ENCODE measurements at places on chromosomes 2 and 18.

DNA sequence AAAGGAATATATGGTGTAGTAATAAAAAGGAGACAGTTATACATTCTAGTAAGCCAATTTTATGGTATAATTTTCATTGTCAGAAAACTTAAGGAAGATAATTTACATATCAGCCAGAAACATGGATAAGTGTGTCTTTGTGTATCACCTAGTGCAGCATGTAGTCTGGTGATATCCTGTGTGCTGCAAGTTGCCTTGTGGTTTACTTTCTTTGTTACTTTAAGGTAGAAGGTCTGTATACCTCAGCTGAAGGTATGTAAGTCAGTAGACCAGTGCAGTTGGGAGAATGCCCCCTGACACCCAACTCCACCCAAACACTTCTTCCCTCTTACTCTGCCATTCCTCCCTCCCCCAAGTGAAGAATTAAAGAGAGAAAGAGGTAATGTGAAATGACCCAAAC lies 11.0 kb downstream of the GORASP2 start:
- no peak for DNase-seq

- DNase-seq = no peak
These were observed 98.7 kb downstream of the TCF4 start for GRCh38 chr18:55489034-55489986.

GRCh38 chr18:78431606-78432005 lies 548.0 kb upstream of the SALL3 start:
- DNase-seq = no peak

- no peak for DNase-seq
These were observed 19.1 kb downstream of the SULT1C4 start for GRCh38 chr2:108396845-108397244.

DNA sequence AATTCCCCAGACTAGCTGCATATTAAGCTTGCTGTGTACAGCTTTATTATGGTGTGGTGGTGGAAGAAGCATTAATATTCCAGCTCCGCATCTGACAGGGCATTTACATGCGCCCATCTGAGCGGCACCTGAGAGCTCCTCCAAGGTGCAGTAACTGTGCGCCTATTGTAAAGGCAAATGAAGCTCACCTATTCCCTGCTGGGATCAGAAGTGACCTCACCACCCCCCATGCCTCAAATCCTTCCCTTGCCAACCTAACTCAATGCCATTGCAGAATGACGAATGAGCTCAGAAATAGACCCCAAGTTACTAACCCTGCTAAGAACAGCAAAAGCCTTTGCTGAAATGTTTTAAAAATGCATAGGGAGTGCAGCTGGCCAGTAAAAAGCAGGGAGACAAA lies 14.3 kb downstream of the BCL11A start:
- DNase-seq = no peak

DNA sequence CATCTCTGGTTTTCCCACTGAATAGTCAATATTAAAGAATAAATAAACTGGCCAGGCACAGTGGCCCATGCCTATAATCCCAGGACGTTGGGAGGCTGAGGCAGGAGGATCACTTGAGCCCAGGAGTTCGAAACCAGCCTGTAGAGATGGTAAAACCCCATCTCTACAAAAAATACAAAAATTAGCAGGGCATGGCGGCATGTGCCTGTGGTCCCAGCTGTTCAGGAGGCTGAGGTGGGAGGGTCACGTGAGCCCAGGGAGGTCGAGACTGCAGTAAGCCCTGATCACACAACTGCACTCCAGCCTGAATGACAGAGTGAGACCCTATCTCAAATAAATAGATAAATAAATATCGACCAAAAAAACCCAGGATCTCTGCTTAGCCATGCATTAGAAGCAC lies 50.2 kb upstream of the BIN1 start:
- no peak for DNase-seq

DNA sequence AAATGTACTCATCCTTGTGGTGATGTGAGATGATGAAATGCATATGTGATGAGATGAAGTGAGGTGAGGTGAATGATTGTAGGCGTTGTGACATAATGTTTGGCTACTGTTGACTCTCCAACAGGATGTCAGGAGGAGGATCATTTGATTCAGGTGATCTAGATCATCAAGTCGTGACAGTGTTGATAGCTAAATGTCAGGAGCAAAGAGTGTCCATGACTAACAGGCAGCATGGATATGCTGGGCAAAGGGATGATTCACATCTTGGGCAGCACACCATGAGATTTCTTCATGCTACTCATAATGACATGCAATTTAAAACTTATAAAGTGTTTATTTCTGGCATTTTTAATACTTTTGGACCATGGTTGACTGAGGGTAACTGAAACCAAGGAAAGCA lies 40.2 kb upstream of the UBXN4 start:
- no peak for DNase-seq

GRCh38 chr2:98498703-98499440 lies 54.2 kb downstream of the INPP4A start:
- no peak for DNase-seq

DNA sequence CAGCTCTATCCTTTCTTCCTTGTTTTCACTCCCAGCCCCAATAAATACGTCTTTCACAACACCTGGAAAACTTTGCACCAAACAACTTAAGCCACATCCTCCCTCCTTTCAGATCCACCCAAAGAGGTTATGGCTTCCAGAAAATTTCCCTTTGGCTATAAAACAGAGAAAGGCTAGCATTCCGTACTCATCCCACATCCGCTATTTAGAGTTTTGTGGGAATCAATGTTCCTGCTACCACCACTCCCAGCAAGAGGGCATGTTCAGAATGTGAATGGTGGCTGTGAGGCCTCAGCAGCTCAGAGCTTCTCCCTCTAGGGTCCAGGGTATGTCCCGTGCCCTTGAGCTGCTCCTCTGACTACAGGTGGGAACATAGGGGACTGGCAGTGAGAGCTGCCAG lies 214.6 kb downstream of the NCK2 start:
- DNase-seq = no peak

GRCh38 chr2:39121523-39122063 lies 742 bp upstream of the SOS1 start:
- DNase-seq = no peak

DNA sequence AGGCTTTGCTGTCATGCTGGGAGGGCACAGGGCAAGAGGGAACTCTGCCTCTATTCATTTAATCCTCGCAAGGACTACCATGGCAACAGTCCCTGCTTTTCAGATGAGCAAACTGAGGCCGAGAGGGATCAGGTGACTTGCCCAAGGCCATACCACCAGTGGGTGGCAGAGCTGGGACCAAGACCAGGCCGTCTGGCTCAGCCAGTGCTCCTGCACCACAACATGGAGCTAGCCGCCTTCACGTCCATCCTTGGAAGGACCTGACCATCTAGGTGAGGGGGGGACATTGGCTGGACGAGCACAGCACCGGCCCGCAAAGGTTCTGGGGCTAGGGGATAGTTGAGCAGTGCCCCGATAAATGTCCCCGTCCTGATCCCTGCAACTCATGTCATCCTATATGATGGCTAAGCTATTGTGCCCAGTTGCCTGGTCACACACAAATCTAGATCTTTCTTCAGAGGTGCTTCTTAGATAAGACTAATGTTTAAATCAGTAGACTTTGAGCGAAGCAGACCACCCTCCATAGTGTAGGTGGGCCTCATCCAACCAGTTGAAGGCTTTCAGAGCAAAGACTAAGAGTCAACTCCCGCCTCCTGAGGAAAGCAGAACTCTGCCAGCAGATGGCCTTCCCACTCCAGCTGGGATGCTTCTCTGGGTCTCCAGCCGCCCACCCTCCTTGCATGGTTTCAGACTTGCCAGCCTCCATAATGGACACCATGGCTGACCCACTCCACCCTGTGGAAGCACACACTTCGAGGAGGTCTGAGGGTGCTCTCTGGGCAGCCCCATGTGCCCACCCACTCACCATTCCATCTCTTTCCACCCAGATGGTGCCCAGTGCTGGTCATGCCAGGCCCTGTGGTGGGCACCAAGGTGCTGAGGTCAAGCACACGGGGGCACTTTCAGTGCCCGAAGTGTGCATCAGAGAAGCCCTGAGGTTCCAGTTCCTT lies 214.8 kb upstream of the RAB6C start:
- no peak for DNase-seq

DNA sequence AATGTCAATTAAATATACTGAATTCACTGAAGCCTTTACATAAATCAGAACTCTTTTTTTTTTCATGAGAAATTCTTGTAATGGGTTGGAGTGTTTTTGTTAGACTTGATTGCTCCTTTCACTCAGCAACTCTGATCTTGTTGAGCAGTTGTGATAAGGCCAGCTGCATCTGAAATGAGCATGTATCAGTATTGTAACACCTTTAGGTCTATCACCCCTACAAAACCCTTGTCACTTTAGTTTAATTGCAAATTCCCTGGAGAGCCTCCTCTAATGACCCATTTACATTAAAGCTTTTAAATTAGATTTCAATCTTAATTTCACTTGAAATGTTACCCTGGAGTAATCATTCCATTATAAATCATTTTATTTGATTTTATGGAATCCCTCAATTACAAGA lies 346.8 kb upstream of the TCF4 start:
- no peak for DNase-seq

DNA sequence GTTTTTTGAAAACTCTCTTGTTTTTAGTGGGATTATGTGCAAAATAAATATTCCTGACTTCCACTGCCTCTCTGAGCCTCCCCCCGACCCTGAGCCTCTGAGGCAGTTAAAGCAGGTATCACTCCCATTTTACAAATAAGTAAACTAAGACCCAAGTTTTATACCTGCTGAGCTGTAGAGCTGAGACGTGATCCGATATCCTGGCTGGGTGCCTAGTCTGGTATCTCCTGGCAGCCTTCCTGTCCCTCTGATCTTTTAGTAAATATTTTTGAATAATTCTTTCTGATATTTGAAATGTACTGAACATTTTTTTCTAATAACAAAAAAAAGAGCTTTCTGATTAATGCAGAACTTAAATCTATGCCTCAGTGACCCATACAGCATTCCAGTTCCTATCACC lies 108.3 kb upstream of the NOSTRIN start:
- no peak for DNase-seq

GRCh38 chr2:181074457-181074856 lies 94.1 kb downstream of the UBE2E3 start:
- no peak for DNase-seq

DNA sequence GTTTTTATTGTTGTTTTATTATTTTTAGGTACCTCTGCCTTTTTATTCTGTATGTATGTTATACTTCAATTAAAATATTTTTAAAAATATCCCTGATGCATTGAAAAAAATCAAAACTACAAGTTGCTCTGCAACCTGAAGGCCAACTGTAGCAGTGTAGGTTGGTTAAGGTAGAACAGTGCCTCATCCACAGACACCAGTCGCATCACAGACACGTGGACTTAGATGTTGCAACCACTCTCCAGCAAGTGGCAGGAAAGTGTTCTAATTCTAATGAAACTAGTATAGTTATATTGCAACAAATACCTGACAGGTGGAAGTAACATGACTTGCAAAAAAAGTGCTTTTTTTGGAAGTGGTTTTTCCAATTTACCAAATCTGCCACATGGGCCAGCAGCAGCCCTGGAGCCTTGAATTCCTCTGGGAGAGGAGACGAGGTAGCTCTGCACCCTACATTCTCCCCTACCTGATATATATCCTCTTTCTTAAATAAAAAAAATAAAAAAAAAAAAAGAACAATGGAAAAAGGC lies 28.4 kb upstream of the SLC3A1 start:
- no peak for DNase-seq

DNA sequence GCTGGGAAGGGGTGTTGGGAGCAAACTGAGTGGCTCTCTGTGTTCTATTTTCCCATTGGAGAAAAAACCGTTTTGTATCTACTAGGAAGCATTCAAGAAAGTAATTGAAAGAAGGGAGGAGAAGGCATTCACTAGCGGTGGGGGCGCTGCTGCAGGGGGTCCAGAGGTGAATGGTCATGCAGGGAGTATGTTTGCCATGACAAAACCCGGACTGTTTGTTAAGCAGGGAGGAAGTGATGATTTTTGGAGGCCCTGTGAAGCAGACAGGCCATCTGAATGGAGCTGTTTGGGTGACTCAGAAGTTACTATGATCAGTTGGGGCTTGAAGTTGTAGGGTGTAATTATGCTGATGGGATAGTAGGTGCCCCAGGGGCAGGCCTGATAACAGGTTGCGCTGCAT lies 7.0 kb downstream of the TAF4B start:
- no peak for DNase-seq

DNA sequence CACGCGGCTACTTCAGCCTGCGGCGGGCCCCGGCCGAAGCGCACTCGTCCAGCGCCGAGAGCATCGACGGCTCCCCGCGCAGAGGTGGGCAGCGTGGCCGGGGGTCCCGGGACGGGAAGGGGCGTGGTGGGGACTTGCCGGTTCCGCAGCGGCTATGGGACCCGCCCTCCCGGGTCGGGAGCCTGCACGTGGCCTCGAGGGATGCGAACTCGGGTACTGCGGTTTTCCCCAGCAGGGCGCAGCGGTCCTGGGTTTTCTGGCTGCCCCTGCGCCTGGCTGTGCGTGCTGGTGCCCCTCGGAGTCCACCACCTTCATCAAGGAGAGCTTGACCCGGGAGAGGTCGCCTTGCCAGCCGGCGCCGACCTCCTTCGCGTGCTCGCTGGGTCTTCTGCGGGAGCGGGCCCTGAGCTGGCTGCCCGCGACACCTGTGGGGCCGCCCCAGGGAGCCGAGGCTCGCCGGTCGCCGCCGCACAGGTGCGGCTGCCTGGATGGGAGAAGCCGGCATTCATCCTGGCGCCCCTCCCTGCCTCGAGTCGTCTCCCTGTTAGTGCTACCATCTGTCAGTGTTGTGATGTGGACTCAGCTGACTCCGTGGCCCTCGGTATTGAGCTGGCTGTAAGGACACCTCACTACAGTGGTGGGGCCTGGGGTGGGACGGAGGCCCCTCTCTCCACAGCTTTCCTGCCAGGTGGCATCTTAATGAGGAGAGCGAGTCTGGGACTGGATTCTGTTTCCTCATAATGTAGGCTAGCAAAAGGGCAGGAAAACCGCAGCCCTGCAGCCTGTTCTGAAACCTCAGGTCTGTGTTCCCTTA lies 177.3 kb downstream of the AGAP1 start:
- DNase-seq = no peak

DNA sequence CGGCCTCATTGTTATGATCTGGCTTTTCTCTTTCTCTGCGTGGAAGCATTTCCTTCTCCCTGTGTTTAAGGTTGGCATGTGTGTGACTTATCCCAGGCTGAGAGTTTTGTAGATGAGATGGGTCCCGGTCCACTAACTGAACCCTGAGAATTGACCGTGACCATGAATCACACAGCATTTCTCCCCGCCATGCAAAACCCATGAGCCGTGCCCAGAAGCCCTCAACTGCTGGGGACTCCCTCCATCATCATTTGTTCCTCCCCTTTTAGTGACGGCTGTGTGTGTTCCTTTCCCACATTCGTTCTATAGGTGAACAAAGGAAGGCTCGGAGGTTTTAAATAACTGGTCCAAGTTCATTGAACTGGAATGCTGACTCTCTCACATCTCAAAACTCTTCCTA lies 30.1 kb upstream of the TXNDC2 start:
- no peak for DNase-seq

- DNase-seq = no peak
These were observed 1353.7 kb upstream of the LRRTM1 start for GRCh38 chr2:81658227-81658626.

GRCh38 chr18:2444201-2444875 lies 127.0 kb downstream of the METTL4 start:
- no peak for DNase-seq
